ENCODE measurements at places on chromosomes 13 and 19. TPM values are rescaled to one million over a fixed set of nuclear protein-coding genes. Genes with fewer than 3 reads are reported as not detected.

- DNase-seq: no peak
These were observed 6.1 kb downstream of the DOCK6 start for GRCh38 chr19:11256189-11256588.

DNA sequence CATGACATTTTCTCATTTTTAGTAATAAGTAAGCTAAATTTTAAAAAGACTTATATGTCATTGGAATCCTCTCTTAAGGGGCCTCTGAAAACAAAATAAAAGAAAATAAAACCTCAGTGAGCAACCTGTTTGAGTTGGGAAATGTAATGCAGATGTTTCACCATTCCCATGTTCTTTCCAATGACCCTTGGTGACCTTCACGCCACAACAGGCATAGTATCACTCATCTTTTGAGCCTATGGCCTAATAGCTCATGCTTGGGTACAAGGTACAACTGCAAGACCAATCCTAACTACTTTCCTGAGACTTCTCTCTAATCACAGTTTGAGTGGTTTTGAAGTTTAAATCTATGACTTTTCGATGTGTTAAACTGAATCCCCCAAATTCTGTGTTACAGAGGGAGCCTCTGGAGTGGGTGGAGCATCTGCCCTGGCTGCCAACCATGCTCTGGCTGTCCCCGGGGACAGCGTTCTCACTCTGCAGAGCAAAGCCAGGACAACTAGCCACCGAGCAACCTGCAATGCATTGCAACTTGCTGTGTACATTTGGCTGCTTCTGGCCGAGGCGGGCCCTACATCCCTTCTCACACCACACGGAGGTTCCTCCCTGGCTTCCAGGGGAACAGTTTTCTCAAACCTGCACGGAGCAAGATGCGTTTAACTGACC lies 307.9 kb upstream of the MAB21L1 start:
- DNase-seq: no peak

DNA sequence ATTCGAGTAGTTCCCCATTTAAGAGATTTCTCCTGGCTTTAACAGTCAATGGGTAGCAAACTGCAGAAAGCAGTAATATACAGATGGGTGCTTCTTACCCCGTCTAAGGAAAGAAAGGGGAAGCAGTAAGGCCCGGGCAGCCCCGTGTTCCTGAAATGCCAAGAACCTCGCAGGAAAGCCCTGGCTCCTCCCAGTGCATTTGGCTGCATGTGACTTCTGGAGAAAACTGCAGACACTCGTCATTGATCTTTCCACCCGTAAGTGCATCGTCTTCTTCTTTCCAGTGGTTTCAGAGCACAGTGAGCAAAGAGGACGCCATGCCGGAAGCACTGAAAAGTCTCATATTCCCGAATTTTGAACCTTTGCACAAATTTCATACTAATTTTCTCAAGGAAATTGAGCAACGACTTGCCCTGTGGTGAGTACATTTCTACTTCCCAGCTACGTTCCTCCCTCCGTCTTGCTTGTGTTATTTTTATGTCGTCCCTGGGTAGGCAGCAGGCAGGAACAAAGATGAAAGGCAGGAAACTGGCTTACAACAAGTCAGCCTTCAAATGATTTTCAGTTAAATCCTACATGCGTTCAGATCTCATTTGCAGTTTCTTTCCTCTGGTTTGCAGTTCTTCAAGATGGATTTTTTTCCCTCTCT lies 165.2 kb downstream of the STK24 start:
- no peak for DNase-seq

GRCh38 chr13:73092829-73093228 lies 34.0 kb downstream of the KLF5 start:
- no peak for DNase-seq

Gene HIF3A
- total RNA-seq: not detected

- DNase-seq: no peak
These were observed 481.4 kb downstream of the SUCLA2 start for GRCh38 chr13:47519626-47520025.

DNA sequence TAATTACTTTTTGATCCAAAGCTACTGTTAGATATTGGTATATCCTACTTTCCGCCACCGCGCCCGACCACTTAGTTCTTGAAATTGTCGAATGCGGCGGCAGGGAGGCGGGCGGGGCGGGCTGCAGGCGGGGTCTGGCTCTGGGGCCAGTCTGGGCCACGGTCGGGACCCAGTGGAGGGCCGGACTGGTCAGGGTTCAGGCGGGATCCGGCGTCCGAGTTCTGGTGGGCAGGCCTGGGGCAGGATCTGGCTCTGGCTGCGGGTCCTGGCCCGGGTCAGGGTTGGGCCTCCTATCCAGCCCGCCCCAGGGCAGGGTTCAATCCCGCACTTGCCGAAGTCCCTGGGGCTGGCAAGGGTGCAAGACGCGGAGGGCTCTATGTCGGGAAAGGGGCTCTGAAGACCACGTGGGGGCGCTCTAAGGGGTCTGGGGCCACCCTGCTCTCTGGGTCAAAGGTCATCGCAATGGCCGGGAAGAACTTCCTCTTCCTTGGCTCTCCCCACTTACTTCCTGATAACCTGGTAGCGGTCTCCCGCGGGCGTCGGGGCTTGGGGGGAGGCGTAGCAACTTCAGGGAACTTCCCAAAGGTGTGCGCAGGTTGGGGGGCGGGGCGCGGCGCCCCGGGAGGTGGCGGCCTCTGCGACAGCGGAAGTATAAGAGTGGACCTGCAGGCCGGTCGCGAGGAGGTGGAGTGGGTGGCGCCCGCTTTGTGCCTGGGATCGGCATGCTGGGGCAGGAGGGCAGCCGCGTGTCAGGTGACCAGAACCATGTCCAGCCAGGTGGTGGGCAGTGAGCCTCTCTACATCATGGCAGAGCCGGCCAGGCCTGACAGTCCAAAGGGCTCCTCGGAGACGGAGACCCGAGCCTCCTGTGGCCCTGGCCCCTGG lies 83.4 kb downstream of the MRPL57 start:
- no peak for DNase-seq

DNA sequence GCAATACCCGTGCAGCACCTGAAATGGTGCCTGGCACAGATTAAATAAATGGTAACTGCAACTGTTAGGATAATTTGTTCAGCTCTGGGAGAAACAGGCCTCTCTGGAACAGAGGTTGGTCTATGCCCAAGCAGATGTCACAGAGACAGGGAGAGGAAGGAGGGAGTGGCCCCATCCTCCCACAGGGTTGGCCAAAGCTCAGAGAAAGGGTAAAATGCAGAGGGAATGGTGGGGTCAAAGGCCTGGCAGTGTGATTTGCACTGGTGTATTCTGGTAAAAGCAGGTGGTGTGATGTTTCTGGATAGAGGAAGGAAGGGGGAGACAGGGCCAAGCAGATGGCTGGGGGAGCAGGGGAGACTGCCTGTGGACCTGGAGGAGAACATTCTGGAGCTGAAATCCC lies 9.4 kb downstream of the ZSCAN22 start:
- no peak for DNase-seq

GRCh38 chr19:35993923-35994598 lies 927 bp upstream of the SDHAF1 start:
- no peak for DNase-seq

DNA sequence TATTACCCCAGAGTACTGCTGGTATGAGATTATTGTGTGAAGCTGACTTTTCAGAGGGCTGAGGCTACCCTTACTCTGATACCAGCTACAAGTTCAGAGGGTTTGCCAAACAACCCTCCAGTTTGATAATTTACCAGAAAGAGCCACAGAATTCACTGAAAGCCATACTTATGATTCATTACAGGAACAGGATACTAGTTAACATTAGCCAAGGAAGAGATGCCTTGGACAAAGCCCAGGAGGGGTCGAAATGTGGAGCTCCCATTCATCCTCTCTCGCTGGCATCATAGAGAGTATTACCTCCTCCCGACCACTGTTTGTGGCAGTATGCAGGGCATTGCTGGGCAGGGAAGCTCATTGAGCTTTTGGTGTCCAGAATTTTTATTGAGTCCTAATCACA lies 364.3 kb downstream of the KCNRG start:
- no peak for DNase-seq

DNA sequence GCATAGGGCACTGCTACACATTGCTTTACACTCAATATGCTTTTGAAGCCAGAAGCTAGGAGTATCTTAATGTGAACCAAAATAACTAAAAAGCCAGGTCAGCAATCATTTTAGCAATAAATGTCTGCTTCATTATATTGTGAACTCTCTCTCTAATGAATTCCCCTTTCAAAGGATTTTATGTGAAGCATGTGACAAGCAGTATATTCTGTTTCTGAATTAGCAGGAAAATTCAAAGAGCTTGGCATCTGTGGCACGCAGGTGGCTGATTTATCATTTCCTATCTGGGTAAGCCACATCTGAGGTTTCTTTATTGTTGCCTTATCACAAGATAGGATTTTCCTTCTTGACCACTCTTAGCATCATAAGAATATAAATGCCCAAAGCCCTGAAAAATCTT lies 56.8 kb upstream of the KLF12 start:
- DNase-seq: no peak

- no peak for DNase-seq
These were observed 683.4 kb downstream of the PCDH9 start for GRCh38 chr13:66546534-66547379.

DNA sequence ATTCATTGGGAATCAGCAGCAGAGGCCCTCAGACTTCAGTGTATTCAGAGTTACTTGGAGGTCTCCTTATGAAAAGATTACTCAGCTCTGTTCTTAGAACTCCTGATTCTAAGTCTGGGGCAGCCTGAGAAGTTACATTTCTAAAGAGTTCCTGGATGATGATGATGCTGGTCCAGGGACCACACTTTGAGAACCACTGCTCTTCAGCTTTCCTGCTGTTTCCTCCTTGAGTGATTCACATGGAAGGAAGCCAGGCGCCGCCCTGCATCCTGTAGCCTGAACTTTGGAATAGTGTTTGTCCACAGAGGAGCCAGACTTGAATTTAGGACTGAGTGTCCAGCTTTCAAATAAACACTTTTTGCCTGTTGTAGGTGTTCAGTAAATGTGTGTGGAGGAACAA lies 2.9 kb downstream of the CEBPG start:
- DNase-seq: peak; percentile 59

GRCh38 chr13:31124204-31124603 lies 37.5 kb downstream of the HSPH1 start:
- DNase-seq: no peak

DNA sequence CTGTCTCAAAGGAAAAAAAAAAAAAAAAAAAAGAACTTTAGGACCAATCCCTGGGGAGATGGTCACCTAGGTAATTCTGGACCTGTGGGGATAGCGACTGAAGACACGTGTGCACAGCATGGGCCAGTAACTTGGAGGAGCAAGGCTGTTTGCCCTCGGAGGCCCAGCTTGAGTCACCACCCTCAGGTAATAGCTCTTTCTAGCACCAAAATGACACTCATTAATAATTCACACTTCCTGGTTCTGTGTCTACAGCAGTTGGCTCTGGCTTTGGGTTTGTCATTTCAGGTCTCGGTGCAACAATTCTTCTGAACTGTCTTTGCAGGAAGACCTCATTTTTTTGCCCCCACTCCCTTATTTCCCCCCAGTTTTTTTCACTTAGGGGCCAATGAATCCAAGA lies 3.9 kb upstream of the ATP11A start:
- DNase-seq: no peak

Measured in H4 (cell line).